ENCODE measurements at places on chromosomes 16 and 17. TPM values are rescaled to one million over a fixed set of nuclear protein-coding genes. Genes with fewer than 3 reads are reported as not detected.

Gene EVPLL
- total RNA-seq = not detected

GRCh38 chr17:57295526-57296023, 39.3 kb downstream of the MSI2 start:
- no peak for DNase-seq

Gene MIF4GD
- 12.8 TPM for total RNA-seq

Gene GNPTG
- total RNA-seq = 50.5 TPM

GRCh38 chr17:66343531-66344078, 41.2 kb downstream of the PRKCA start:
- DNase-seq = no peak

DNA sequence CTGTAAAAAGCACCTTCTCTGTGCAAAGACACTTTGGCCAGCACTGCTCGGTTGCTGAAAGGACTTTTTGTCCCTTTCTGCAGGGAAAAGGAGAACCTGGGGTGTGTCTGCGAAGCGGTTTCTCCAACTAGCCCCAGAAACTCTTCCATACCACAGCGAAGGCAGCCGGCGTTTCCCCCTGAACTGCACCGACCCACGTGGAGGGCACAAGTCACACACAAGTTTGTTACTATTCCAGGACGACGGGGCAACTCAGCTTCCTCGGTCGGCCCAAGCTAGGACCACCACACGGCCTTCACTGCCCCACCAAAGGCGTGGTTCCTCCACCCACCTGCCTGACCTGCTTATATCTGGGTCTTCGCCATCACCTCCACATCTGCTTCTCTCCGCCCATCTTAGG, 1.9 kb downstream of the RTN4RL1 start:
- no peak for DNase-seq

GRCh38 chr16:31441956-31442355, 633 bp downstream of the ZNF843 start:
- DNase-seq = no peak

Gene SLX4
- 14.1 TPM for total RNA-seq

DNA sequence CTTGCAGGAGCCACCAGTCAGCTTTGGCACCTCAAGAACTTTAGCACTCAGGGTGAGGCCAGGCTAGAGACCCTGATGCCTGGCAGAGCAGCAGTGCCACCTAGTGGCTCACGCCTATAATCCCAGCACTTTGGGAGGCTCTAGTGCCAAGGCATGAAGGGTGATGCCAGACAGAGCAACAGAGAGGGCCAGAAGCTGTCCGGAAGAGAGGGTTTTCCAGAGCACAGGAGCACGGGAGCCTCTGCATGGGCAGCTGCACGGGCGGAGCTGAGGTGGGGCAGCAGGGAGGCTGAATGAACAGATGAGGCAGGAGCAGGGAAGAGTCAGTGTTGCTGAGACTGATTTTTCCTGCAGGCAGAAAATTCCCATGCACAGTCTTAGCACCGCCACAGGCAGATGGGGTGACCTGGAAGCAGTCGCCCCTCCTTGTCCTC, 38.9 kb downstream of the MYH3 start:
- peak; percentile 75 for DNase-seq

Gene CTRB1
- not detected for total RNA-seq

DNA sequence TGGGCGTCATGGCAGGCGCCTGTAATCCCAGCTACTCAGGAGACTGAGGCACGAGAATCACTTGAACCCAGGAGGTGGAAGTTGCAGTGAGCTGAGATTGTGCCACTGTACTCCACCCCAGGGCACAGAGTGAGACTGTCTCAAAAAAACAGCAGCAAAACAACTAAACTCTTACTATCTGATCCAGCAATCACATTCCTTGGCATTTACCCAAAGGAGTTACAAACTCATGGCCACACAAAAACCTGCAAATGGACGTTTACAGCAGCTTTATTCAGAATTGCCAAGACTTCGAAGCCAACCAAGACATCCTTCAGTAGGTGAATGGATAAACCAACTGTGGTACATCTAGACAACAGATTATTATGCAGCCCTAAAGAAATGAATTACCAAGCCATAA, 4.0 kb downstream of the SIAH1 start:
- no peak for DNase-seq

DNA sequence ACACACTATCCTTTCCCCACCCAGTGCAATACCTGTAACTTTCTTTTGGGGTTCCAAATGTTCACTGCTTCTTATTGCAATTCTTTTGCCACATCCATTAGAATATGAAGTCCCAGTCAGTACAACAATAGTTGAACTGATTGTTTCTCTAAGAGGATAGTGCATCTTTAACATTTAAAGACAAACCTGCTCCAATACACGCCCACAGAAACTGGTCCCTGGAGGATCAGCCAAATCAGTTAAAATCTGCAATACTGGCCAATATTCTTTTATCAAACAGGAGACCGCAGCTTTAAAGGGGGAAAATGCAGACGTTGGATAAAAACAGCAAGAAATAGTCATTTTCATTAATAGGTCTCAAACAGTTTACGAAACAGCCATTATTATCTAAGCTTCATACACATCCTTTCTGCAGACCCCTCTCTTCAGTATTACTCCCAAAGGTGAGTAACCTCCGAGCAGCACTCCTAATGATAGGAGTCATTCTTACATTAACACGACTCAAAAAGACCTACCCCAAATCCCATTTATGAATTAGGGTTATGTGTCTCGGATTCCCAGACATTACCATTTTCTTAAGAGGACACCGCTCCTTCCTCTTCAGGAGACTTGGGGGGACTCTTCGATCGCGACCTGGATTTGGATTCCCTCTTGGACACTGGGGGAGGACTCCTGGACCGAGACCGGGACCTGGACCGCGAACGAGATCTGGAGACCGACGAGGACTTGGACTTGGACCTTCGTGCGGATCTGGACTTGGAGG, 1.4 kb downstream of the SRSF2 start:
- DNase-seq = no peak

- no peak for DNase-seq
Measured at GRCh38 chr16:85781695-85782370, 17.5 kb downstream of the EMC8 start.

- no peak for DNase-seq
Measured at GRCh38 chr17:1222321-1222720, 42.5 kb upstream of the ABR start.

Gene CNGB1
- 0.91 TPM for total RNA-seq

Gene OVCA2
- 16.3 TPM for total RNA-seq

Gene CES1
- not detected for total RNA-seq

Measured in glutamatergic neuron (in vitro differentiated cells).